ENCODE measurements at places on chromosomes 3 and 15. TPM values are rescaled to one million over a fixed set of nuclear protein-coding genes. Genes with fewer than 3 reads are reported as not detected.
A peak's percentile ranks its signal among the peaks of the same experiment; 100 is the strongest.

GRCh38 chr3:143240886-143241285 is 121.3 kb downstream of the CHST2 start:
- DNase-seq: peak; percentile 40

The NOX5 gene
- 0.64 TPM for total RNA-seq

DNA sequence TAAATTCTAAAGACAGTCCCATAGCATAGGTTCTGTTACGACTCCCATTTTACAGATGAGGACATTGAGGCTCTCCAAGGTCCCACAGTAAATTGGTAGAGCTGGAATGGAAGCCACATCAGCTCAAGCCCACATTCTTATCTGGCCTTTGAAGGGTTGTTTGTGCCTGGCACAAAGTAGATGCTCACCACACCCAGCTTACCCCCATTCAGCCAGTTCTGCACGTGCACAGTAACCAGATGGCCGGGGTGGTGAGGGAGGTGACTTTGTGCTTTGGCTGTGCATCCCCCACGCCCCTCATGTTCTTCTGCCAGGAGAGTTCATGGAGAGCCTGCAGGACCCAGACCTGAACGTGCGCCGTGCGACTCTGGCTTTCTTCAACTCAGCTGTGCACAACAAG is 16.2 kb downstream of the RPL32 start:
- DNase-seq: no peak

The EOMES gene
- total RNA-seq: not detected

Measured in fibroblast of villous mesenchyme (primary cell).